ENCODE measurements at places on chromosomes 12 and 14.

DNA sequence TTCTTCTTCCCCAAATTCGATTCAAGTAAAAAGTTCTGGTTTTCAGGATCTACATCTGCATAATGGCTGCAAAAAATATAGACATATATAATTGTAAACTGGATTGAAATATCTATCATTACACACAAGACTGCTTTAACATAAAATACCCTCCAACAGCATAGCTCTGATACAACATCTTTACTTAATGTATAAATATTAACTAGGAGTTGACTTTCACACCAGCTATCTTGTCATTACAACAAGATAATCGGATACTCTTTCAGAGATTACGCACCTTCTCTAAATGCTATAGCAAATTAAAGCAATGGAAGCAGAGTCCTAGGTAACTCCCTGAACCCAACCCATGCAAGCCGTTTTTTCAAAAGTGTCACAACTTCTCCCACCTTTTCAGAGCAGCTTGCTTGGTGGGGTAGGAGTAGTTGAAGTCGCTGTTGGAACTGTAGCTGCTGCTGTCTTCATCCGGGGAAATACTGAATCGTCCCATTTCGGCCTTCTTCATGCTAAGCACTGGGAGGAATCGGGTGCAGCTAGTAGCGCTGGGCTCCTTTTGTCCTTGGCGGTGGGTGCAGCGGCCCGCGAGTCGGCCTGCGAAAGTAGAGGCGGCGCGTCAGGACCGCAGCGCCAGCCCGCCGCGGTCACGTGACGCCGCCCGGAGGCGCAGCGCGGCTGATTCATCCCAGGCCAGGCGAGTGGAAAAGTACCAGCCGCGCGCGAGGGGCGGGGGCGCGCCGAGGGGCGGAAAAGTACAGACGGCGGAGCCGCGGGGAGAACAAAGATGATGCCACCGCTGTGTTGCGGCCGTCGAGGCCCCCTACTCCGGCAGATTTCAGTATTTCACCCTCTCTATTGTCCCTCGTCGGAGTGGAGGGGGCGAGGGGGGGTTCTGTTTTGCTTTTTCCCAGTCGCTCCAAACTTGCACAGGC, 1.5 kb downstream of the SLC38A2 start:
- peak; percentile 74 for ATAC-seq

GRCh38 chr12:66491853-66492252, 187.0 kb downstream of the GRIP1 start:
- no peak for ATAC-seq

GRCh38 chr12:106910202-106910601, 45.5 kb upstream of the TMEM263 start:
- ATAC-seq = no peak

- no peak for ATAC-seq
Observed at GRCh38 chr14:99481745-99482099, 513 bp downstream of the CCNK start.

- ATAC-seq = no peak
Observed at GRCh38 chr14:20988717-20989470, 886 bp upstream of the METTL17 start.

- no peak for ATAC-seq
Observed at GRCh38 chr12:93650626-93651025, 26.5 kb upstream of the CRADD start.

DNA sequence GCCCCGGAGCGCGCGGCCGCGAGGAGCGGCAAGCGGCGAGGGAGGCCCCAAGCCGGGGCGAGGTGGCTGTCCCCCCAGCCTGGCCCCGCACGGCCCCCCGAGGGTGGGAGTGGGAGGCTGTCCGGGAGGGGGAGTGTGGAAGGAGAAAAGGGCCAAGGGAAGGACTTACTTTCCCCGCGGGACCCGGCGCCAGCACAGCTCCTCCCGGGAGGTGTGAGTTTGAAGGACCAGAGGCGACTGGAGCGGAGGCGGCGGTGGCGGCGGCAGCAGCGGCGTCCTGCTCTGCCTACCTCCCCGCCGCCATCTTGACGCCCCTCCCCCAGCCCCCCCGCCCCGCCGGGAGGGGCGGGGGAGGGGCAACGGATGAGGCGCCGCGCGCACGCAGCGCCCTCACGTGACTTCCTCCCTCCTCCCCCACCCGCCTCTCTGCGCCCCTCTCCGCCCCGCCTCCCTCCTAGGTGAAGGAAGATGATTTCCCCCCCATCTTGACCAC, at the start of gene SBNO1:
TSS of gene SBNO1 (minus strand) at position 316 of the 493 bp plus-strand sequence. CDS start 14,406 bp downstream, outside the sequence.
- peak; percentile 81 for ATAC-seq

- peak; percentile 89 for ATAC-seq
Observed at GRCh38 chr12:131608740-131609690, 101.9 kb upstream of the SFSWAP start.

- ATAC-seq = no peak
Observed at GRCh38 chr14:20329355-20329754, 3.7 kb downstream of the CCNB1IP1 start.

DNA sequence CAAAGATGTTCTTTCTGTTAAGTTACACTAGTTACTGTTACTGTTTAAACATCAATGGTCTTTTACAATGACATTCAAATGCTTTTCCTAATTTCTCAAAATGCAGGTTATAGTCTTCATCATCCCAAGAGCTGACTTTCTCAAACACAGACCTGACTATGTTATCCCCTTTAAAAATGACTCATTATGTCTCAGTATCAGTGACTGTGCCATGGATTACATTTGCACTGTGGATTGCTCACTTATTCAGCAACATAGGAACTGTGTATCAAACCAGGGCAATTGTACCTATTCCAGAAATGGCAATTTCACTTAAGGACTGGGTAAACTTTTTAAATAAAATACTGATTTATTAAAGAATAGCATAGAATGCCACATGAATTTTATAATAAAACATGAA, 630.2 kb upstream of the NOVA1 start:
- ATAC-seq = no peak

DNA sequence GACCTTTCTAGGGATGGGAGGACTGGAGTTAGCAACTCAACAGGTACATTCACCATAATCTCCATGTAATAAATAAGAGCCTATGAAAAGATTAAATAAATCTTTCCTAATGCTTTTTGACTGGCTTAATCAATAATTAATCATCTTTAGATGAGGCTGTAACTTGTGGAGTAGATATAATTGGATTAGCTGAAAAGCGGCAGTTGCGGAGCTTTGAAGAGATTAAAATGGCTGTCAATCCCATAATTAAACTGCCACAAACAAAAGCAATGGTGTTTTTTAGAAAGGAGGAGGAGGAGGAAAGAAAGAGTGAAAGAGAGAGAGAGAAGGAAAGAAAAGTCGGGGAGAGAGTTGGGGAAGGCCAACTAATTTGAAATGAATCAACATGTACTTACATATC, 70.7 kb upstream of the TMEM263 start:
- ATAC-seq = no peak

GRCh38 chr12:64526859-64527258, 74.9 kb downstream of the TBK1 start:
- no peak for ATAC-seq

DNA sequence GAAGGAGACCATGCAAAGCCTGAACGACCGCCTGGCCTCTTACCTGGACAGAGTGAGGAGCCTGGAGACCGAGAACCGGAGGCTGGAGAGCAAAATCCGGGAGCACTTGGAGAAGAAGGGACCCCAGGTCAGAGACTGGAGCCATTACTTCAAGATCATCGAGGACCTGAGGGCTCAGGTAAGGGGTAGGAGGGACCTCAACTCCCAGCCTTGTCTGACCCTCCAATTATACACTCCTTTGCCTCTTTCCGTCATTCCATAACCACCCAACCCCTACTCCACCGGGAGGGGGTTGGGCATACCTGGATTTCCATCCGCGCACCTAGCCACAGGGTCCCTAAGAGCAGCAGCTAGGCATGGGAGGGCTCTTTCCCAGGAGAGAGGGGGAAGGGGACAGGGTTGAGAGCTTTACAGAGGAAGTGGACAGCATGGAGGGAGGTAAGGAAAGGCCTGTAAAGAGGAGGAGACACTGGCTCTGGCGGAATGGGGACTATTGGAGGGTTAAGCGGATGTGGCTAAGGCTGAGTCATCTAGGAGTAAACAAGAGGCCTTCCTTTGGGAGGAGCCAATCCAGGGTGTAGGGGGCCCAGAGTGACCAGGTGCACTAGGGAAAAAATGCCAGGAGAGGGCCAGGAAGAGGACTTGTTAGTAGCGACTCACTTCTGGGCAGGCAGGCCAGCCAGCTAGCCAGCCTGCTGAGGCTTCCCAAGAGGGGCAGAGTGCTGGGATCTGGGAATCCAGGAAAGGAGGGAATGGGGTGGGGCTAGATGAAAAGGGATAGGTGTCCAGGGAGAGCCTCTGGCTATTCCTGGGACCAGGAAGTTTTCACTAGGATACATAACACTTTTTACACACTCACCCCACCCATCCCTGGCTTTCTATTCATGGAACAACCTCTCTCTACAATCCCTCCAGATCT, 754 bp downstream of the KRT18 start:
- no peak for ATAC-seq

GRCh38 chr14:79605849-79606248, 605.5 kb downstream of the DIO2 start:
- ATAC-seq = no peak

- ATAC-seq = no peak
Observed at GRCh38 chr12:44431647-44432343, 444.3 kb downstream of the NELL2 start.

DNA sequence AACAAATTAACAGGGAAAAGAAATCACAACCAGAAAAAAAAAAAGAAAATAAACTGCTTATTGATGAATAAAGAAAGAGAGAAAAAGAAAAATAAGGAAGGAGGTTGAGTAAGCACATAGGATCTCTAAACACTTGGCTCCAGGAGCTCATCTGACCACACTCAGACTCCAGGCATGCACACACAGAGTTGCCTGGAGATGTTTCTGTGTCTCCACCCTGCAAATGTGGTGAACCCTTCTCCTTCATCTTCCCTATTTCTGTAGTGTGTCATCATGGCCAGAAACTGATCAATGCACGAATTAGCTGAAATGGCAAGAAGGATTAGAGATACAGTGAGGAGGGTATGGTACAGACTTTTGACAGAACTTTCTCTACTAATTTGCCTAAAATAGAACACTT, 20.2 kb downstream of the OR4N2 start:
- no peak for ATAC-seq

- no peak for ATAC-seq
Observed at GRCh38 chr14:99315197-99315596, 43.2 kb upstream of the BCL11B start.

DNA sequence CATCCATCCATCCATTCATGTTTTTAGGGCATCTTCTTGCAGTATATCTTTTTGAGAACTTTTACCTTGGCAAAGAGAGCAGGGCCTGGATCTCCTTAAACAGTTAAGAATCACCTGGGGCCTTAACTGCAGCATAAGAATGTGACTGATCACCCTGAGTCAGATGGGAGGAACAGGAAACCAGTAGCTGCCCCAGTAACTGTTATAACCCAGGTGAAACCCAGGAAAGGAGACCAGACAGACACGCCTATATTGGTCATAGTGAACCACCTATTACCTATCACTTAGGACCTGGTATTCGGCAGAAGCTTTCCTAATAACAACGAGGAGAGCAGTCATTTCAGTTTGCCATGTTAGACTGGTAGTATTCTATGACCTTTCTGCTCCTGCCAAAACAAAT, 43.4 kb upstream of the NR2C1 start:
- no peak for ATAC-seq

GRCh38 chr12:93005928-93006392, 76.9 kb upstream of the EEA1 start:
- ATAC-seq = no peak

DNA sequence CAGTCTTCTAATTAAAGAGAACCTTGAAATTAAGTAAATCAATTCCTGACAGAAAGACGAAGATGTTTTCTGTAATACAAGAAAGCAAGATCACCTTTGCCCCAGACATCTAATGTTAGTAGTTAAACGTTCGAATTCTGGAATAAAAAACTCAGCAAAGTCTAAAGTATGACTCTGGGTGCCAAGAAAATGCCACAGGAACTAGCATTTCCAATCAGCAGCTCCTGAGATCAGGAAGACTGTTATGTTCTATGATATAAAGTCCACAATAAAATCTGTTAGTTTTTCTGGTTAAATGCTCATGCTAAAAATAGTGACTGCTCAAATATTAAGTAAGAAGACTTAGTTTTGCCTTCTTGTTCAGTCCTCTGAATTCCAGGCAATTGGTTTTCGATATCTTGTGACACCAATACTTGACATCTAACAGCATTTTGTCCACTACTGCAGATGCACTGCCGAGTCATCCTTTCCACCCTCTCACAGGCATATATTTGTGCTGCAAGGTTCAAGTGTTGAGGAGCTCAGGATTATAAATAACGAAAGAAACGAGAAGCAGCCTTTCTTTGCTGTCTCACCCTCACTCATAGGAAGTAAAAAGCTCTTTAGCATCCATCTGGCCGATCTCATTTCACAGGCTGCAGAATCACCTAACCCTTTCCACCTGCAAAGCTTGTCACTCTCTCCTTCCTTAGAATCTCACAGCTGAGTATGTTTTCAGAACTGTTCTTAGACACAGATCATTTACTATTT, 32.0 kb downstream of the SSH1 start:
- no peak for ATAC-seq

DNA sequence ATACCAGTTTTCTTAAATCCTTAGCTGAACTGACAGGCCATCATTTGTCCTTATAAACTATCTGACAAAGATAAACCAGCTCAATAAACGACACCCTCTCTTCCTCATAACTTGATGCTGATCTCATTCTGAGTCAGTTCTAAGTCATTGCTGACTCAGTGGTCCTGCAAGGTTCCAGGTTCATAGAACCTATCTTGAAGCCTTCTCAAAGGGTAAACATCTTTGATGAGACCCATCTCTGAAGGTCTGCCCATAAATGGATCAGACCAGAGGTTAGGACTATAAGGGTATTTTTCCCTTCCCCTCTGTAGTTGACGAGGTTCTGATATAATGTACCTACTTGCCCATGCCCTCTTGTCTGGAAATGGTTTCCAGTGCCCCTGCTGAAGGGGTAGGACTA, 11.9 kb downstream of the NAA25 start:
- no peak for ATAC-seq

DNA sequence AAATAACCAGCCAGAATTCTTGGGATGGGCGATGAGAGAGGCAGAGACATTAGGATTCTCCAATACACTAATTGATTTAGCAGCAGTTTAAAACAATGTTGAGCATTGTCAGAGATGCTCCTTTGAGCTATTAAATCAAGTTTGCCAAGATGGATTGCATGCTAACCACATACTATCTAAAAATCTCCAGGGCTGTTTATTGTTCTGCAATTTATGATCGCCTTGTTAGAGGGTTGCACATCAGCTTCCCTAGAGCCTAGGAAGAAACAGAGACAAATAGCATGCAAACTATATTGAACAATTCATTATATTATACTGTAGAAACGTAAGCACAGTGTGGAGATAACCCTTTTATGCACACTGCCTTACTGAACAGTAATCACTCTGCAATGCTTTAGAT, 599.9 kb downstream of the SOX5 start:
- no peak for ATAC-seq

GRCh38 chr12:105461944-105462762, 131.7 kb downstream of the C12orf75 start:
- ATAC-seq = no peak

GRCh38 chr12:53506450-53506785, 866 bp downstream of the NPFF start:
- ATAC-seq = no peak

DNA sequence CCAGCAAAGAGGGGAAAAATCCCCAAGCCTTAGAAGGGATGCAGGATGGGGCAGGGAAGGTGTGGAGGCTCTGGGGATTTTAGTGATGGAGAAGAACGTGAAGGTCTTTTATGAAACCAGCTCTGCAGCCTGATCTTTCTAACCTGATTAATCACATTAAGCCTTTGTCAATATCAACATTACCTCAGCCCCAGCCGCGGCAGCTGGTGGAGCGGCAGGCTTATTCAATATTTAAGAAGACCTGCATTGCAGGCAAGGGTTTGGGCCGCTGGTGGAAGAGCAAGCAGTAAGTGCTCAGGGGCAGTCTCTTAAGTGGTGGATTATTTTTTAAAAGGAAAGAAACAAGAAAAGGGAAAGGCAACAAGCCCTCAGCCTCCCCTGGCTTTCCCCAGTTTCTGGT, 16.6 kb downstream of the RPH3A start:
- no peak for ATAC-seq

Measured in gastroesophageal sphincter (tissue), 4 donors.